Right renal pelvis (tissue), 4 donors: ENCODE measurements at places on chromosomes 3 and 15. TPM values are rescaled to one million over a fixed set of nuclear protein-coding genes. Genes with fewer than 3 reads are reported as not detected.

DNA sequence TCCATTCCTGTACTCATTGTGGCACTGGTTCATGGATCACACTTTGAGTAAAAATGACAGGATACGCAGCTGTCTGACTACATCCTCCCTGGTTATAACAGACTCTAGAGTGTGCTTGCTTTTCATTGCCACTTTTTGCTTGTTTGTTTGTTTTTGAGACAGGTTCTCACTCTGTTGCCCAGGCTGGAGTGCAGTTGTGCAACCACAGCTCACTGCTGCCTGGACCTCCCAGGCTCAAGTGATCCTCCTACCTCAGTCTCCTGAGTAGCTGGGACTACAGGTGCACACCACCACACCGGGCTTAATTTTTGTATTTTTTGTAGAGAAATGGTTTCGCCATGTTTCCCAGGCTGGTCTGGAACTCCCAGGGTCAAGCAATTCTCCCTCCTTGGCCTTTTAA is 89.3 kb upstream of the ROBO2 start:
- no peak for DNase-seq

DNA sequence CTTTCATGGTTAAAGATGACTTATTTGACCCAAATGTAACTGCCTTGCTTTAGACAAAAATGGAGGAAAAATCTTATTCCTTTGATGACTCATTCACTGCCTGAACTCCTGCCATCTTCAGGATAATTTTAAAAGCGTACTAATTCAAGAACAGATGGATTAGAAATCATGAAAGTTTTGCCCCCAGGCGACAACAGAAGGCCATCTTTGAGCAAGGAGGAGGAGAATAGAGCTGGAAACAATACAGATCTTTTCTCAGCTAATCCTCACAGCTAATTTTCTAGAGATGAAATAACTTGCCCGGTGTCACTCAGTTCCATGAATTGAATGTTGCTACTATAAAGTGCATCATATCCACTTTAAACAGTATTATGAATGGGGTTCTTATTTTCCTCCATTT is 324.7 kb upstream of the RARB start:
- no peak for DNase-seq

GRCh38 chr3:55489798-55490132 is 2.7 kb upstream of the WNT5A start:
- no peak for DNase-seq

- DNase-seq = no peak
These were observed 5.5 kb downstream of the CCPG1 start for GRCh38 chr15:55402707-55403106.

Gene WDR49
- 3.0 TPM for polyA plus RNA-seq

DNA sequence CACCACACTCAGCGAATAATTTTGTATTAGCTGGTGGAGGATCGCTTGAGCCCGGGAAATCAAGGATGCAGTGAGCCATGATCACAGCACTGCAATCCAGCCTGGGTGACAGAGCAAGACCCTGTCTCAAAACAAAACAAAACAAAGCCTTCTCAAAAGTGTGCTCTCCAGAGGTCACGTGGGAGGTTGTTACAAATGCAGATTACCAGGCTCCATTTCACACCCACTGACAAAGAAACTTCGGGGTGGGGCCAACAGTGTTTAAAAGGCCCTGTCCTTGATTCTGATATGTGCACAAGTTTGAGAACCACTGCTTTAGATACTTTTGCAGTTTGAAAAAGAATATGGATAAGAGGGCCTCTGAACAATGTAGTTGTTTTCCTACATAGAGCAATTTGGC is 80.5 kb downstream of the UBE2E2 start:
- no peak for DNase-seq

DNA sequence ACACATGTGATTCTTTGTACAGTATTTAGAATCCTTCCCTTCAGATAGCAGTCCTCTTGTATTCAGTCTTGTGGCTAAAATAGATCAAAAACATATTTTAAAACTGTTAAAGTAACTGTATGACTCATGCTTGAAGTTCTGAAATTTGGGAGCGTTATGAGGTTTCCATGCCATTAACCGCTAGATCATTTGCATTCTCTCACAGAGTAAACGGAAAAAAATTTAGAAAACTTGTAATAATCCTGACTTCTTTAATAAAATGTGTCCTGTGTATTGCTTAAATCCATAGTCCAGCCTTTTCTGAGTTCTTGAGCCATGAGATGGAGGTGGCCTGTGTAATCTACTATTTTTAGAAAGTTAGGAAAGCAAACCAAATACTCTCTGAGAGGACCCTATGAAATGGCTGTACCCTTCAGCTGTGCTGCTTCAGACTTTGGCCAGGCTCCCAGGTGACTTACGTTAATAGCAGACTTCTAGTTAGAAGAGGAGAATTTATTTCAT is 33.8 kb downstream of the MBNL1 start:
- DNase-seq = no peak

- DNase-seq = no peak
These were observed 49.1 kb downstream of the AMOTL2 start for GRCh38 chr3:134325061-134325705.

DNA sequence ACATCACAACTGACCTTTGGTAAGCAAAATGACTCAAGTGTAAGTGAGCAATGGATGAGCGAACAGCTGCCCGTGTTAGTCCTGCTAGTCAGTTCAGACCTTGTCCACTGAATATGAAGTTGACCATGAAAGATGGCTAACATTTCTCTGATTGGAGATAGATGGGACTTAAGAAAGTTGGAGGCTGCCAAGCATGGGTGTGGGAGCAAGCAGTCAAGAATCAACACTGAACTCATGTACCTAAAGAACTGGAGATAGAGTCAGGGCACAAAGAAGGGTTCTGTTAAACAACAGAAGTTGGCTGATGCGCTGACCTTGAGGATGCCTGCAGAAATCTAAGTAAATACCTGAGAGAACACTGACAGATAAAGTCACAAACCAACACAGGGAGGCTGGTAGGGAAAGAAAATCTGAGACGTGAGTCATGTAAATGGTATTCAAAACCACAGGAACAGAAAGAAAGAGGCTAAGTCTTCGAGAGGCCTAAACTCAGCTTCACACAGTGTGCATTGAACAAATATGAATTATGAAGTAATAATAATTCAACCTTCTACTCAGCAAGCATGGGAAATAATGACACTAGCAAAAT is 30.7 kb upstream of the ANPEP start:
- DNase-seq = no peak

Gene GPR149
- not detected for polyA plus RNA-seq

Gene BSN
- 0.98 TPM for polyA plus RNA-seq

GRCh38 chr3:72628065-72628464 is 220.2 kb downstream of the SHQ1 start:
- DNase-seq = no peak

DNA sequence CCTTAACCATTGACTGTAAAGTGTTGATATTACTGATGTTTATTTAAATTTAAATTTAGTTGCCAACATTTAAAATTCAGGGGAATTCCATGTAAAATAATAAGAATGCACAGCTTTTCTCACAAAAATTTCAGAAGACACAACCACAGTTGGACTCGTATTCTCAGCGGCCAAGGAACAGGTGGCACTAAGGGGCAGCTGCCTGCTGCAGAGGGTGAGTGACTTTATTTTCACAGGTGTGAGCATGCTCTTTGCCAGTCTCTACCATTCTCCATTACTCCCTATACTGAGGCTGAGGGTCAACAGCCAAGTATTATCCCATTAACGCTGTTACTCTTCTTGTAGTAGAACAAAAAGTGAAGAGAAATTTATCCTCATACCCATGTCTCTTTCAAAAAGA is 92.1 kb upstream of the GADL1 start:
- DNase-seq = no peak

DNA sequence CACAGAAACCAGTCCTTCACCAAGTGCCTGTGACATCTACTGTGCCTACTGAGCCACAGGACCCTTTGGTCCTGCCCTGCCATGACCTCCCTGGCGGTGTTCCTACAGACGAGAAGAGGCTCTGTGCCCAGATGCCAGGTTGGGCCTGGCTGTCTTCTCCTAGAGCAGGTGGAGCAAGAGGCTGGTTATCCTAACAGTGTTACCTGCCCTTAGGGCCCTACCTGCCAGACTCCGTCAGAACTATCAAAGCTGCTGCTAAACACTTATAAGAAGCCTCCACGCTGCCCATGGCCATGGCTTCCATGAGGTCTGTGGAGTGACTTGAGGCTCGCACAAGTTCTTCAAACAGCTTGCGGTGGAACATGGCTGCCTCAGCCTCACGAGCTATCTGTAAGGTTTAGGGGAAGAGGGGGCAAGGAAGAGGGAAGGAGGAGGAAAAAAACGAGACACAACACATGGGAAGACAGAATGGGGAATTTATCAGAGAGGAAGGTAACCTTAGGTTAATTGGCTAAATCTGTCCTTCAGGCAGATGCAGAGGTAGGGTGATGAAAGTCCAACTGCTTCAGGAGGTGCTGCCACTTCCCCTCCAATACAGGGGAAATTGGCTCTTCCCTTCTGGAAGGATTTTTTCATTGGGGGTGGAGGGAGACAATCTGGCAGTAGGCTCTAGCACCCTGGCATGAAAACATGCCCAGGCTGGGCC is 5.4 kb upstream of the GRAMD2A start:
- DNase-seq = no peak

Gene UACA
- 98.1 TPM for polyA plus RNA-seq

GRCh38 chr3:130968221-130968620 is 58.4 kb downstream of the ASTE1 start:
- no peak for DNase-seq

Gene GRM2
- polyA plus RNA-seq = 0.56 TPM

GRCh38 chr15:66312144-66312543 is 18.8 kb downstream of the DIS3L start:
- DNase-seq = no peak

DNA sequence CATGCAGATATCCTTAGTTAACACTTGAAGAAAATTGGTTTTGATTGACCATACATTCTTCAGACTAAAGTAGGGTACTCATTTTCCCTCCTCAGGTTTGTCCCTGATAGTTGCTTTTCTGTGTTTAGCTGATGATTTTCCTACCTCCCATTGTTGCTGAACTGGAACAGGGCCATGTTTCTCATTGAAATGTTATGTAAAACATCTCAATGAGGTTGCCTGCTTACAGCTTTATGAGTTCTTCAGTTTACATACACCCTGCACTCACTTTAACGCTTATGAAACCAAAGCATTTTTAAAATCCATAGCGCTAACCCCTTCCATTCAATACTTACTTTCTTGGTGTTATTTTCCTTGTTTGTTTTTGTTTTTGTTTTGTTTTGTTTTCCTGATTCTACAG is 61.9 kb downstream of the HMG20A start:
- no peak for DNase-seq

DNA sequence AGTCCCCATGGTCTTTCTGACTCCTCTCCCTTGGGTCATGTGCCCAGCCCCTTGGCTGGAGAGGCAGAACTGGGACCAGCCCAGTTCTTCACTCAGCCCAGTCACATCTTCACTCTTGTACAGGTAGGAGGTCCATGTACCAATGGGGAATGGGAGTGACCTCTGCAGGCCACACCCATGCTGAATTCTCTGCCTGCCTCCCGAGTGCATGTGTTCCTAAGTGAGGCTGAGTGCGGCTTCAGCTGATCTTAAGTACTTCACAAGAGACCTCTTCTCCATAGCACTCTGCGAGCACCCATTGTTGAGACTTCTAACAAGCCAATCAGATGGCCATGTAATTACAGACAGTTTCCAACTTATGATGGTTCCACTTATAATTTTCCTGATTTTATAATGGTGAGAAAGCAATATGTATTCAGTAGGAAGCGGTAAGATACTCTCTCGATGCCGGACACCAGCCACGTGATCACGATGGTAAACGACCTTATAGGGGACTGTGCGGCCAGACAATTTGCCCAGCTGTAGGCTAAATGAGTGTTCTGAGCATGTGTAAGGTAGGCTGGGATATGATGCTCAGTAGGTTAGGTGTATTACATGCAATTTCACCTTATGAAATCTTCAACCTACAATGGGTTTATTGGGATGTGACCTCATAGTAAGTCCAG is 112.1 kb downstream of the KLF13 start:
- DNase-seq = no peak

Gene IGF1R
- 49.1 TPM for polyA plus RNA-seq
